ENCODE measurements at places on chromosomes 3 and 15.

DNA sequence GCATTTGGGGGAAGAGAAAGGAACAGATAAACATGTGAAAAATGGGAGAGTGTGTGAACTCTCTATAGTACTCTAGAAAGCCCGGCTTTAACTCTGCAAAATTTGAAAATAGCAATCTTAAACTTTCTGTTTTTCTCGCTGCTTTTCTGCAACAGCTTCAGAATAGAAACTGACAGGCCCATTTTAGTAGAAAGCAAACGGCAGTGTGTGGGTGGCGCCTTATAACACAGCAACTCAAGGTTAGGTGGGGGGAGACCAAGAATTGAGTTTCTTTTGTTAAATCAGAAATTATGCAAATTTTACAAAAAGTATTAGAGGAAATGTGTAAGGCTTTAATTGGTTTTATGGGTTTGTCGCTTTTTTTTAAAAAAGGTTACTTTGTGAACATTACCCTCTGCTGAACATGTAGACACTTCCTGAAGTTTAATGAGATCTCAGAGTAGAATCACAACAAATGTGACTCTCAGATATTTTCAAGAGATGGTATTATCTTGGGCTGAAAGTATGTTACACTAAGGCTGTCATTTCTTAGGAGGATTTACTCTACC lies 107.0 kb downstream of the PTPRG start:
- no peaks in the 10 kb centered on the region for H3K27me3 ChIP-seq
- peaks cover 8% of the 10 kb centered on the region for H3K4me1 ChIP-seq
- H3K4me3 ChIP-seq, result no peak overlapping the region
- DNase-seq, result no peak
- no peaks in the 10 kb centered on the region for H3K36me3 ChIP-seq
- H3K27ac ChIP-seq, result no peak overlapping the region

- H3K4me1 ChIP-seq, result no peaks in the 10 kb centered on the region
- no peaks in the 10 kb centered on the region for H3K36me3 ChIP-seq
- H3K27me3 ChIP-seq, result no peaks in the 10 kb centered on the region
These were observed 22.0 kb upstream of the FAM3D start for GRCh38 chr3:58688574-58688973.

- H3K27ac ChIP-seq, result no peak within 1 kb of the TSS
- no peaks in the 10 kb centered on the region for H3K4me1 ChIP-seq
- peak within 1 kb of the TSS; percentile 76 for H3K4me3 ChIP-seq
- no peaks in the 10 kb centered on the region for H3K27me3 ChIP-seq
- no peak for DNase-seq
These were observed at the start of gene CMTM7 for GRCh38 chr3:32391643-32392535. TSS of gene CMTM7 (plus strand) at chr3:32391853. CDS start at chr3:32391907, 54 bp downstream.

GRCh38 chr3:29156086-29156715 lies 124.7 kb upstream of the RBMS3 start:
- H3K4me1 ChIP-seq, result no peaks in the 10 kb centered on the region
- H3K4me3 ChIP-seq, result no peak overlapping the region
- no peaks in the 10 kb centered on the region for H3K36me3 ChIP-seq
